ENCODE measurements at places on chromosomes 7 and 10.

GRCh38 chr10:108735380-108735779 is 1187.9 kb downstream of the XPNPEP1 start:
- peak; percentile 98 for DNase-seq

- peak; percentile 11 for DNase-seq
Measured at GRCh38 chr7:106858618-106859532, 6.2 kb upstream of the PIK3CG start.

DNA sequence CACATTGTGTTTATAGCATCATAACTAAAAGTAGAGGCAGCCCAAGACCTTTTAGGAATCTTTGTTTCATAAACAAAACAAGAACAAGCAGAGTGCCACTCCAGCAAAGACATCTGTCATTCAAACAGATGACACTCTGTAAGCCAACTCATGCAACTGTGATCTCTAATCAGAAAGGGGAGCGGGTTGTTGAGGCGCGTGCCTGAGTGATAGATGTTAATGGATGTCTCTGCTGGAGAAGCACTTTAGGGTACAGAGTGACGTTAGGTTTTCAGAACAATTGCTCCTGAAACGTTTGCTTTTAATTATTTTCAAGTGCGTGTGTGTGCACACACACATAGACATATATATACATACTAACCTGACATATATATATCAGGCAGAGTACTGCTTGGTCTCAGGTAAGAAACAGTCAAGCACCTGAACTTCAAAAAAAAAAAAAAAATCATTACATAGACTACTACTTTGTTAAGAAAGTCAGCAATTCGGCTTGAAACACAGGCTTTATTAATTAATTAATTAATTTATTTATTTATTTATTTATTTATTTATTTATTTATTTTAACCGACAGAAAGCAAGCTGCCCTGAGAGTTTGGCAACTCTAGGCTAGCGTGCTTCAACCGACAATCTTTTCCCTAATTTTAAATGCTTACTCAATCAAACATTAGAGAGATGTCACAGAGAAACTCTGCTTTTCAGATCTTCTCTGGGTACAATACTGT is 109.1 kb downstream of the POU6F2 start:
- no peak for DNase-seq

DNA sequence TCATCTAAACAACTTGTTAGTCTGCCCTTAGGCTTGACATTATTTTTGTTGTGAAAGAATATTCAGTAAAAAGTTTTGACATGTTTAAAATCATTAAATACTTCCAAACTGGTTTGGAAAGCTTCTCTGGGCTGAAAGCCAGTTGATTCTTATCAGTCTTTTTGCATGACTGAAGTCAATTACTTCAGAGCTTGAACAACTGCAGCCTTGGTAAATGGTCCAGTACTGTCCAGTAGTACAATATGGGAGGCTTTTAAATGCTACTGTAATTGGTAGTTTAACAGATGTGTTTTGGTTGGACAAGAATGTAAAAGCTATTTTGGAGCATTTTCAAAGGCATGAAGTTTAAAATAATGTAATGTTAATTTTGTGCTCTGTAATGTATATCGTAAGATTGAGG is 103.4 kb downstream of the SDK1 start:
- peak; percentile 45 for DNase-seq

DNA sequence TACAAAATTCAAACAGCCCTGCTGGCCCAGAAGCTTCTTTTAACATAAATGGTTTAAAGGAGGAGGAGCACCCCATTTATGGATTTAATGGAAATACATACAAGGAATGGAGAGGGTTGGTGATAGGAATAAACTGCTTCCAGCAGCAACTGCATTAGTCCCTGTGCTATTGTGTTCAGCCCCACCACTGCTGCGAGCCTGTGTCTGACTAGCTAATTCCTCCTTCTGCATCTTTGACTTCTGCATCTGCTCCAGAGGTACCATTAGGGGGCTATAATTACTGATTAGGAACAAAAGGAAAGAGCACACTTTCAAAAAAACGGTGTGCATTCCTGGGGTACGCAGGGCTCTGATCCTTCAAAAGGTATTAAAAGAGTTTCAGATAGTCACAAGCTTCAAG is 24.8 kb downstream of the CDCA7L start:
- DNase-seq: no peak

GRCh38 chr7:87961754-87962153 is 27.7 kb downstream of the ADAM22 start:
- DNase-seq: no peak

- no peak for DNase-seq
Measured at GRCh38 chr7:25005658-25006057, 25.7 kb upstream of the OSBPL3 start.

- peak; percentile 37 for DNase-seq
Measured at GRCh38 chr7:115869190-115869589, 161.4 kb downstream of the TFEC start.

GRCh38 chr10:77072361-77072835 is 565.2 kb downstream of the KCNMA1 start:
- peak; percentile 17 for DNase-seq

GRCh38 chr10:78955206-78955605 is 113.6 kb upstream of the ZMIZ1 start:
- no peak for DNase-seq

GRCh38 chr7:128162666-128163065 is 78.4 kb upstream of the LEP start:
- no peak for DNase-seq

DNA sequence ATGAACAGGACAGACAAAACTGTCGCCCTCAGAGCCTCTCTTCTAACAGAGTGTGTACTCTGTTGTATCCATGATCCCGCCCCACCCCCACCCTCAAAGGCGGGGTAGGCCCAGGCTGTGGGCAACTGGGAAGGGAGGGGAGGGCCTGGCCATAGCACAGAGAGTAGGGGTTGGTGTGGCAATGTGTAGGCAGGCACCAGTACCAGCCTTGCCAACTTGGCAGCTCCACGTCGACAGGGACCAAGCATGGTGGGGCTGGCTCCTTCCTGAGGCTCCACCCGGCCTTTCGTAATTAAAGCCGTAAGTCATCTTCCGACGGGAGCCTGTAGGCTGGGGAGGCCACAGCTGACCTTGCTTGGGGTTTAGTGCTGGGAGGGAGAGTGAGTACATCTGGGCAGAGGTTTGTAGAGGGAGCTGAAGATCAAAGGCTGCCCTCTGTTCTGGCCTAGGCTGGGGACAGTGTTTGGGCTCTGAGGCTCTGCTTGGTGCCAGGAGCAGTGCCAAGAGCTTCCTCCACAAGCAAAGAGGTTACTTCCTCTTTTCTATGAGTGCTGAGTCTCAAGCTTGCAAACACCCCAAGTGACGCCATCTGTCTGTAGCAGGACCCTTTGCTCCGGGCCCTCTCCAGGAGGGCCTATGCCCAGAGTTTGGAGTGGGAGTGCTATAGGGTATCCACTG is 121.6 kb downstream of the C10orf105 start:
- no peak for DNase-seq

DNA sequence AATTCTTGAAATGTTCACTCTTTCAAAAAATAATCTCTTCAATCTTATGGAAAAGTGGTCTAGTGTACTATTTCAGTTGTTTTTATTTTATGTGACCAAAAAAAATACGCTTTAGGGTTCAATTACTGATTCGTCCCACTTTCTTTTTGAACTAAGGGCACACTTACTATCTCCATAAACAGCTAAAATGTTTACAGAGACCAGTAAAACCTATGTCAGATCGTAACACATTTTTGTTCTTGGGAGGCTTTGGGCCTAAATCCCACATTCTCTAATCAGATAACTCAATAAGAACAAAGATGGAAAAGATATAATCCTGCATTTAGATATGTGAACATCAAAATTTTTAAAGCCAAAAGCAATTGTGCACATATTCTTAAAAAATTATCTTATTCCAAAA is 29.8 kb upstream of the EPC1 start:
- DNase-seq: no peak

DNA sequence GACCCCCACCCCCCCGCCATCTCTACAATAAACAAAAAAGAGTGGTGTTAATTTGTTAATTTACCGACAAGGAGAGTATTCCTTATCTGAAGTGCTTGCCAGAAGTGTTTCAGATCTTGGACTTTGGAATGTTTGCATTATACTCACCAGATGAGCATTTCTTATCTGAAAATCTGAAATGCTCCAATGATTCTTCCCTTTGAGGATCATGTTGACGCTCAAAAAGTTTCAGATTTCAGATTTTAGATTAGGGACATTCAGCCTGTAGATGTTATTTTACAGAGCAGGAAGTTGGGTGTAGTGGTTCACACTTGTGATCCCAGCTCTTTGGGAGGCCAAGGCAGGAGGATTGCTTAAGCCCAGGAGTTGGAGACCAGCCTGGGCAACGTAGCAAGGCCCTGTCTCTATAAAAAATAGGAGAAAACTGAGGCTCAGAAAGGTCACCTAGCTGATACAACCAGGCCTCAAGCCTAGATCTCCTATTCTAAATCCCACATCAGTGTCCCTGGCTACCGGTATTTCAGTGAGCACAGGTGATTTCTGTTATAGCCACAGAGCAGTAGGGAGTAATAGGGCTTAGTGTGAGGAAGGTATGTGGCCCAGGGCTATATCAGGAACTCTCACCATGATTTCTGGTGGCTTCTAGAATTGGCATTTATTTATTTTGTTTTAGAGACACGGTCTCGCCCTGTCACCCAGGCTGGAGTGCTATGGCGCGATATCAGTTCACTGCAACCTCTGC is 35.4 kb downstream of the TMEM120A start:
- no peak for DNase-seq

GRCh38 chr10:70786799-70787415 is 1.7 kb upstream of the TBATA start:
- DNase-seq: peak; percentile 82

GRCh38 chr7:19294619-19295018 is 149.4 kb upstream of the FERD3L start:
- DNase-seq: peak; percentile 91

GRCh38 chr7:134729895-134730294 is 49.5 kb upstream of the CALD1 start:
- DNase-seq: no peak

DNA sequence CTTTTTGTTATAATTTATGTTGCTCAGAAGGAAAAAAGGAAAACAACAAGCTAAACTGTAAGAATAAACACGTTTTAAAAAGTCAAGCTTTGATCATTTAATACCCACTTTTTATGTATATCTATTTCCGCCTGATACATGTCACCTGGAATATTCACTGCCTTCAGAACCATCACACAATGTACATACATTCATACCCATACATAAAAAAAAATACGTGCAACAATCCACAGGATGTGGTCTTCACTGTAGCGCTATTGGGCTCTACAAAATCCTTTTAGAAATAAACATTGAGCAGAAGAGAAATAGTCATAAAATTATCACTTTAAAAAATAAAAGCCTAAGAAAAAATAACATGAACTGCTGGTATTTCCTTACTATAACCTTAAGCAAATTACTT is 1078.9 kb upstream of the LRRTM3 start:
- no peak for DNase-seq

DNA sequence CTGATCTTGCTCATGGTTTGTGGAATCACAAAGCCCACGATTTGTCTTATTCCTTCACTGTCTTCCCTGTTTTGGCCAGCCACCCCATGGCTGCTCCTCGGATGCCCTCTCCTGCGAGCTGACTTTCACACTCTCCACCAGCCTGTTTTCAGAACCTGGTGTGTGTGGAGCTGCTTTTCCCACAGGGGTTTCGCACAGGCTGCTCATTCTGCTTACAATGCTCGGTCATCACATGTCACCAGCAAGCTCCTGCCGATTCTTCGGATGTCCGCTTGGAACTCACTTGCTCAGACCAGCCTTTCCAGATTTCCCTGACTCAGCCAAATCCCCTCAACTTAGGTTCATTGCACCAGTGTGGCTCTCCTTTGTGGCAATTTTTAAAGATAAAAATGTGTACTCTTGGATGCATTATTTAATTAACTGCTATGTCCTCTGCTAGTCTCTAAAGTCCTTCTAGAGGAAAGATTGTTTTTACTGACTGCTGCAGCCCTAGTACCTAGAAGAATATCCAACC is 1018.6 kb upstream of the LRRTM3 start:
- DNase-seq: no peak

GRCh38 chr10:81306971-81307782 is 567.8 kb upstream of the NRG3 start:
- no peak for DNase-seq

- no peak for DNase-seq
Measured at GRCh38 chr10:27104919-27105318, 4.6 kb upstream of the ANKRD26 start.

- DNase-seq: no peak
Measured at GRCh38 chr7:128082431-128082830, 51.2 kb upstream of the LRRC4 start.

- no peak for DNase-seq
Measured at GRCh38 chr7:101516851-101517250, 112.2 kb downstream of the MYL10 start.

- DNase-seq: peak; percentile 87
Measured at GRCh38 chr7:152383341-152384234, 52.2 kb downstream of the KMT2C start.

DNA sequence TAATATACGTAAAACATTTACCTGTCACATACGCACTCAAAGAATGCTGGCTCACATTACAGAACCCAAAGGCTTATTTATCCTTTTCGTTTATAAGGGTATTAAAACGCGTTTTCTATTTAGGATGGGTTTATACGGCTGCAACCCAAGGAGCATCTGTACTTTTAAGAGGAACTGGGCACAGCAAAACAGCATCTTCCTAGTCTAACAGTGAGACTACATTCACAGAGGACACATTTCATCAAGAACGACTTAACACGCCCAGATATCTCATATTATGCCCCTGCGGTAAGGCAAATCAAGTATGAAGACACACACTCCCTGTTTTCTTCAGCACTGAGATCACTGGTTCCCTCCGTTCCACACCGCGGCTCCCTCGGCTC is 533 bp upstream of the DMTF1 start:
- no peak for DNase-seq

- DNase-seq: no peak
Measured at GRCh38 chr7:141992156-141992555, 3.5 kb upstream of the MGAM start.

- peak; percentile 43 for DNase-seq
Measured at GRCh38 chr7:152336754-152337368, 98.9 kb downstream of the KMT2C start.

DNA sequence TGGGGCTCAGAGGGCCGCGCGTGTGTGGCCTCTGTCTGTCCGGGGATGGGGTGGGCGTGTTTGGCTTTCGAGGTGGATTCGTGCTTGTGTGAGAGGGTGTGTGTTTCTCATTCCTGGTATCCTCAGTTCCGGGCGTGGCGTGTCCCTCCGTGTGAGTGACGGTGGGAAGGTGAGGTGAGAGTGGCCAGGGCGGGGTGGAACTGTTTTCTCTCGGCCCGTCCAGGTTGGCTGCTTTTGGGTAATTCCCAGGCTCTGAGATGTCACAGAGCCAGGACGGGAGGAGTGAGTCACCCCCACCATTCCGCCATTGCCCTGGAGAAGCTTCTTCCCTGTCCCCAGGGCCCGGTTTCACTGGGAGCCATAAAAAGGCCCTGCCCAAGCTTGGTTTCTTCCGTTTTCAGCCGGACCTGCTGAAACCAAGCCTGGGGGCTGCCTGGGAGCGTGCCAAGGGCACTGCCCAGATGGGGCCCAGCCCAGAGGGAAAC is 21.3 kb upstream of the CLDN4 start:
- no peak for DNase-seq

- DNase-seq: no peak
Measured at GRCh38 chr7:22278660-22279059, 78.3 kb downstream of the RAPGEF5 start.
